ENCODE measurements at places on chromosomes 13 and 19.

- DNase-seq: no peak
Observed at GRCh38 chr13:62696490-62696889, 1280.8 kb upstream of the PCDH20 start.

DNA sequence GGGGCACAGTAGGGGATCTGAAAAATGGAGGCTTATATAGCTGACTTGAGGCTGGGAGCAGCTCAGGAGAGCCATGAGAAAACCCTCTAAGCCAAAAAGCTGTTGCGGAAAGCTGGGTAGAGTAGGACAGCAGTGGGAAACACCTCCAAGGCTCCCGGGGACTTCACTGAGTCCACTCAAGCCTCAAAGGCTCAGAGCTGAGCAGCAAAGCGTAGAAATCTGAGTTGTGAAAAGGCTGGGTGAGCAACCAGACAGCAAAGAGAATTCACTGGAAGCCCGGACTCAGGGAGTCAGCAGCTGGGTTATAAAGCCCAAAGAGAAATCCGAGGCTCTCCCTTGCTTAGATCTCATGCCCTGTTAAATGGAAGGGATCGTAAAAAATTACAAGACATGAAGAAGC is 905.0 kb downstream of the EFNB2 start:
- no peak for DNase-seq

DNA sequence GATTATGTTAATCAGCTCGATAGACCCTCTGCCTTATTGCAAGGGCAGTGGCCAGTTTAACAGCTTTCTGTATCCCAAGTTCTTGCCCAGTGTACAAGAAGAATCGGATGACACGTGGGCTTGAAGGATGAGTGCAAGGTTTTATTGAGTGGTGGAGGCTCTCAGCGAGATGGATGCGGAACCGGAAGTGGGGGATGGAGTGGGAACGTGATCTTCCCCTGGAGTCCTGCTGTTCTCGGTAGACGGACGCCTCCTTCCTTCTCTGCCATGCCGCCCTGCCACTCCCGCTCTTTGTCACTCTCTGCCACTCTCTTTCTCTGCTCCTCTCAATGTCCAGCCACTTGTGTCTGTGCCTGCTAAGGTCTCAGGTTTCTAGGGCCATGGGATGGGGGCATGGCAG is 21.0 kb downstream of the RFXAP start:
- DNase-seq: no peak

DNA sequence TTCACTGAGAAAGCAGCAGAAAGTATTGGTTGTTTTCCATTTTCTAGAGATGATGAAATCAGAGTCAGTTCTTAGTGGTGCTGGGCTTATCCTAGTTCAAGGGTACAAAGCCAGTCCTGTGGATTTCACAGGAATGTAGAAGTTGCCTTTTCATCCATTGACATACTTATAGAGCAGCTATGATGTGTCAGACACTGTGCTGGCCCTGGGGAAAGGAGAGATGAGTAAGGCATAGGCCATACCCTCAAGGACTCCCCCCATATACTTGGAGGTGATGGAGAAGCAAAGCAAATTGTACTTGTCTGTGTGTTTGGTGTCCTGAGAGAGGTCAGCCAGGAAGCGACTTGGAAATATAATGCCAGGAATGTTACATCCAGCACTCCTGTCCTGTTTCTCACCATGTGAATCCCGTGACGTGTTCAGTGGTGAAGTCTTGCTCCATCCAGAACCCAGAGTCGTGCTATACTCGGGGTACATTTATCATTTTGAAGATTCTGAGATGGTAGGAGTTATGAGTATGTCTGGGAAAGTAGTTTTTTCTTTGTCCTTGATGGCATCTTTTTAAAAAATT is 22.6 kb downstream of the ERCC5 start:
- DNase-seq: no peak

GRCh38 chr13:98910501-98910951 is 67.3 kb downstream of the DOCK9 start:
- no peak for DNase-seq
